ENCODE measurements at places on chromosomes 13 and 19. TPM values are rescaled to one million over a fixed set of nuclear protein-coding genes. Genes with fewer than 3 reads are reported as not detected.

Gene PIN1
- 125 TPM for total RNA-seq

DNA sequence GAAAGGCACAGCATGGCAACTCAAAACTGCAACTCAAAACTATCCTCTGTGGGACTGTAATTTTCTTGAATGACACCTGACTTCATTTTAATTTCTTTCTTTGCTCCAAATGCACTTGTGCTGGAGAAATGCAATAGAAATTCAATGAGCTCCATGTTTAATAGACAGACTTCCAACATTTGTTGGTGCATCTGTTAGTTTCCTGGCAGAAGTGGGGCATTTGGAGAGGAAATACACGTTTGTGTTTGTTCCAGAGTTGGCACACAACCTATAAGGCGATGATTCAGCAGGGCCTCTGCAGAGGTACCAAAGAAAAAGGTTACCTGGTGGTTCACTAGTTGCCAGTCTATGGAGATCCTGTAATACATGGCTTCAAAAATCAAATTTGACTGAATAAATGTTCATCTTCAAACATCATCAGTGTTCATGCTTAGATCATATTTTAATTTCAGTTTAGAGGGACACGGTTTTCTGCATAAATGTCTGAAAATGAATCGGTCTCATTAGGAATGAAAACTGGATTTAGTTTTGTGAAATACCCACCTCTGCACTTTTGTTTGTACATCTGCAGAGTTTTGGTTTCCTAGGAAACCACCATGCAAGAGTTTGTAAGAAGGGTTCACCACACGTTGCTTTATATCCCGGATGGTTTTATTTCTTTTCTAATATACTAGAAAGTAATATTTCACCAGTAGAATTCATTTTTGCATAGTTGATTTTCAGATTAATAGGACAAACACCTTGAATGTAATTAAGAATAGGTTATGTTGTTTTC is 21.8 kb upstream of the OBI1 start:
- no peak for DNase-seq

Gene COL4A1
- total RNA-seq = 140 TPM

Gene LILRB4
- total RNA-seq = 2.0 TPM

Gene PNMA8C
- not detected for total RNA-seq

DNA sequence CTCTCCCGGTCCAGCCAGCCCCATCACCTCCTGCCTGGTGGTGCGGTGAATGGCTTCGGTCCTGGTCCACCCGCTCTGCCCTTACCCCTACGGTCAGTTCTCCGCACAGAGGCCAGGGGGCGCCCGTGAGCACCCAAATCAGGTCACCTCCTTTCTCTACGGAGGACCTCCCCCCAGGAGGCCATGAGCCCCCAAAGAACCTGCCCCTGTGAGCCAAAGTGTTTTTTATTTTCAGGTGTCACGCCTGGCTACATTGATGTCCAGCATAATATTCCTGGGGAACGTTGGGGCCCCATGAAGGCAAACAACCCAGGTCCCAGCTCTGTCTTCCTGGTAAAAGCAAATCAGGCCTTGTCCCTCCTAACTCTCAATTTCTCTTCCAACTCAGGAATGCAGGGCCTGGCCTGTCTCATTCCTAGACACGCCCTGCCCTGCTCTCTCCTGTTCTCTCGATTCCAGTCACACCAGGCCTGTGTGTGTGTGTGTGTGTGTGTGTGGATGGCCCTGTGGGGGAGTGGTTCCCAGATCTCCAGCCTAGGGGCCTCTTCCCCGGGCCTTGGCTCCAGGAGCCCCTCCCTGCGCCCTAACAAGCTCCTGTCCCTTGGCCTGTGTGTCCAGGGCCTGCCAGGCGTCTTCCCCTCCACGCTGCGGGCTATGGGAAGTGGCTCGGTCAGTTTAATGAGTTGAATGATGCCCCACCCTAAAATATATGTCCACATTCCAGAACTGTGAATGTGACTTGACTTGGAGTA is 9.7 kb upstream of the GIPC1 start:
- no peak for DNase-seq

- no peak for DNase-seq
Measured at GRCh38 chr19:49497047-49497788, 984 bp downstream of the RPS11 start.

DNA sequence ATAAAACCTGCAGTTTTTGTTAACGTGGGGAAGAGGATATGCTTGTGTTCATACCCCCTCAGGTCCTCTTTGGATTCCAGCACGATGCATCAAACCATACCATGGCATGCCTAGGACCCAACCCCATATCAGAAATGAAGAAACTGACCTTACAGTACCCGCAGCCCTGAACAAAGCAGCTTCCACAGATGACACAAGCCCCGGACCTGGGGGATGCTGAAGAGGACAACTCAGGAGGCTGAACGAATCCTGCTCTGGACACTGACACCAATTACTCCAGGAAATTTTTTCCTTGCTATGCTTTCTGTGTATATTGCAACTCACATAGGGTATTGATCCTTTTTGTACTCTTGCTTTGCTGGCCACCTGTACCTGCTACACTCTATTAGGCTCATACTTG is 129.6 kb downstream of the ZNF675 start:
- DNase-seq = no peak

- DNase-seq = no peak
Measured at GRCh38 chr13:93226065-93226622, 463 bp upstream of the GPC6 start.

GRCh38 chr13:20927596-20928257 is 25.2 kb upstream of the XPO4 start:
- DNase-seq = no peak

- no peak for DNase-seq
Measured at GRCh38 chr19:2041433-2041682, 9.7 kb downstream of the MKNK2 start.

GRCh38 chr13:76522083-76522755 is 364.0 kb downstream of the KCTD12 start:
- DNase-seq = no peak

Gene CTXN1
- total RNA-seq = 1.7 TPM

Gene CLDN10
- total RNA-seq = 1.1 TPM

GRCh38 chr19:12139269-12139668 is 881 bp downstream of the ZNF20 start:
- DNase-seq = no peak

Gene OVOL3
- not detected for total RNA-seq

DNA sequence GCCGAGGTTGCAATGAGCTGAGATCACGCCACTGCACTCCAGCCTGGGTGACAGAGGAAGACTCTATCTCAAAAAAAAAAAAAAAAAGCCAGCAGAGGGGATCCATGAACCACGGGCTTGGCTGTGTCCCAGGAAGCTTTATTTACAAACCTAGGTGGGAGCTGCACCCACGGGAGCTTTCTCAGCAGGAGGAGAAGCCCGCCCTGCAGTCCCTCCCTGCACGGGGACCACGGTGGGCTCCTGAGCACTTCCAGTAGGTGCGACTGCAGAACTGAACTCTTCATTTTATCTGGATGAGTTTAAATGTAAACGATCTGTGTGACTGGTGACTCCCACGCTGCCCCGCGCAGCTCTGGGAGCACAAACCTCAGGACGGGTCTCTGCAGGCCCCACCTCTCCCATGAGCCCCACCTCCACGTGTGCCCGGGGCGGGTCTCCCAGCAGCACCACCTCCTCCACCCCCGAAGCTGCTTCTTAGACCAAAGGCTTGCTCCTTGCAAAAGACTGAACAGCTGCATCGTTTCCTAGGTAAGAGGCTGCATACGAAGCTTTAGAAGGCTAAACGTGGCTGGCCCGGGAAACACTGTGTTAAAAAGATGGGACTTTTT is 66.4 kb downstream of the SPACA7 start:
- DNase-seq = peak; percentile 34

- DNase-seq = peak; percentile 38
Measured at GRCh38 chr13:111908981-111909380, 158.0 kb upstream of the SOX1 start.

Gene U2AF2
- 61.0 TPM for total RNA-seq

DNA sequence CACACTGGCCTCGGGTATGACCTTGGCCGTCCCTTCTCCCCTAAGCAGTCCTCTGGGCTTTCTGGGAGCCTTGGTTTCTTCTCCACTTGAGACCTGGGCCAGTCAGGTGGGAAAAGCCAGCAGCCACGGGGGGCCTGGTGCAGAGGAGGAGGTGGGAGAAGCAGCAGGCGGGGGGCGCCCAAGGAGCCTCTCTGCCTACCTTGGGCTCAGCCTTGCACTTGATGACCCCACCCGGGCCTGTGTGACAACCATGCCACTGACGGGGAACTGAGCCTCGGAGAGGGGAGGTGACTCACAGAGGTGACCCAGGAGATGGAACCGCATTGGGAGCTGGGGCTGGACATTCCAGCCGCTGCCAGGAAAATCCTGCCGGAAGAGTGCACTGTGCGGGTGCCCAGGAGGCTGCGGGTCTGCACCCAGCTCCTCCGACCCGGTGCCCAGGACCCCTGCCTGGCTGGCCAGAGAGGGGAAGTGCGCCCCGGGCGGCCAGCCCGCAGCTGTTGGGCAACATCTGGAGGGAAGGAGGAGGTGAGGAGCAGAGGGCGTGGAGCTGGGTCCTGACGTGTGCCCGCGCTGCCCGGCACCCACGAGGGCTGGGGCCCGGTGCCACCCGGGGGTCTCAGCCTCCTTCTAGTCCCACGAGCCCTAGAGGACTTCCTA is 23.4 kb upstream of the SLC7A10 start:
- no peak for DNase-seq

GRCh38 chr19:29675650-29676186 is 10.5 kb downstream of the PLEKHF1 start:
- no peak for DNase-seq

Gene PSG3
- not detected for total RNA-seq

Gene GPR18
- total RNA-seq = 0.28 TPM

GRCh38 chr13:32086791-32087441 is 55.3 kb downstream of the FRY start:
- DNase-seq = no peak

DNA sequence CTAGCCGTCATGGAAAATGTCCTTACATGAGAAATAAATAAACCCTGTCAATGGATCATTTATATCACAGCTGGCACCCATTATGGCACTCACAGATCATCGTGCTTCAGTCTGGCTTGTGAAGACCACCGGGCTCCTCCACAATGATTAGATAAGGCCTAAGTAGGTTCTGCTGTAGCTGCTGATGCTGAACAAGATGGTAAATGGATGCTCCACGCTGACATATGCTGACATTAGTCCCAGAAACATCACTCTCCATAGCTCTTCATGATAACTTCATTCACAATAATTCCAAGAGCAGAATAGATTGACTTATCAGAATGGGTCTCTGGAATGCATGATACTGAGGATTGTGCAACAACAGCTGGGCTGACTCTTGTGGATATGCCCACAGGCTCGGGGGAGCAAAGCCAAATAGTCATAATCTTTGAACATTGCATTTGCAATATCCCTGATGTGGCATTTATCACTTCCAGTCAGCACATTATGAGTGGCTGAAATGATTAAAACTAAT is 63.8 kb upstream of the RXFP2 start:
- no peak for DNase-seq

Gene ZNF730
- total RNA-seq = not detected
